Caco-2 (cell line): ENCODE measurements at places on chromosomes 4 and X. TPM values are rescaled to one million over a fixed set of nuclear protein-coding genes. Genes with fewer than 3 reads are reported as not detected.

Gene PASD1
- not detected in 2 replicates for total RNA-seq

Gene FGFR3
- total RNA-seq = 112 and 132 TPM in 2 replicates

Gene MTMR8
- total RNA-seq = 2.6 and 2.8 TPM in 2 replicates

Gene UNC5C
- total RNA-seq = not detected in 2 replicates

Gene TSPAN7
- total RNA-seq = 0.91 and 1.7 TPM in 2 replicates

Gene ZXDA
- 1.8 and 2.4 TPM in 2 replicates for total RNA-seq

DNA sequence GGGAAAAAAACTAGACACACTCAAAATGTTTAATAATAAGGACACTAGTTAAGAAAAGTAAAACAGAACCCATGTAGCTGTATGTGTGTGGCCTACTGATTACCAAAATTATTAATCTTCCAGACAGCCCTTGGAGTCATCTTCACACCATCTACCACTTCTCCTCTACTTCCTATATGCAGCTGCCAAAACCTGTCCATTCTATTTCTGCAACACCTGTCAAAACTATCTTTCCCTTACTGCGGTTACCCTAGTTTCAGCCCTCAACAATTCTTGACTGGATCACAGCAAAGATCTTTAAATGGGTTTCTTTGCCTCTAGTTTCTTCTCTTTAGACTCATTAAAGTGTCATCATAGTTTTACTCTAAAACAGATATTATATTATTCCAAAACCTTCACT lies 72.6 kb downstream of the GPR82 start:
- no peak for DNase-seq

GRCh38 chr4:118905566-118905965 lies 16.9 kb downstream of the SYNPO2 start:
- DNase-seq = no peak
